Activated CD8-positive, alpha-beta memory T cell treated with anti-CD3 and anti-CD28 coated beads, Interleukin-2, amount 10 ng/mL, durations not matched to agents 7 days and 5 days (primary cell): ENCODE measurements at places on chromosomes 1 and 21.

DNA sequence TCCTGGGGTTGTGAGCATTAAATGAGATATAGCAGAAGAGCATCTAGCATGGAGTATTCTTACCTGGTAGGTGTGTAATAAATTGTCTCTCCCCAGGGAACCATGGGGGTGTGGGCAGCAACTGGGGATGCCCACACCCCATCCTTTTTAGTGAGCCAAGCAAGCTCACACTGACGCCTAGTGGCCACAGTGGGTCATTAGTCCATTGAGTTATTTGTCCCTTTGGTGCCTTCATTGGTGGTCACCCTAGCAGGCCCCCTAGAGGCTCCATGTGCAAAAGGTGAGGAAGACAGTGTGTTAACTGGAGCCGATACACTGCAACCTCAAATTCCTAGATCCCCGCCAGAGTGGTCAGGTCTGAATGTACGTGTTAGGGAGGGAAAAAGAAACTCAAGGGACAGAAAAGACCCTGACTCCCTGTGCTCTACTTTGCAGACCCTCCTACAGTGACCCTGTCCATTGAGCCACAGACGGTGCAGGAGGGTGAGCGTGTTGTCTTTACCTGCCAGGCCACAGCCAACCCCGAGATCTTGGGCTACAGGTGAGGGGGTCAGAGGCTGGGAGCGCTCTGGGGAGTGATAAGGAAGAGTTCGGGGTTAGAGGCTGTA, 93.3 kb upstream of the CD1D start:
- peak; percentile 49 for DNase-seq

DNA sequence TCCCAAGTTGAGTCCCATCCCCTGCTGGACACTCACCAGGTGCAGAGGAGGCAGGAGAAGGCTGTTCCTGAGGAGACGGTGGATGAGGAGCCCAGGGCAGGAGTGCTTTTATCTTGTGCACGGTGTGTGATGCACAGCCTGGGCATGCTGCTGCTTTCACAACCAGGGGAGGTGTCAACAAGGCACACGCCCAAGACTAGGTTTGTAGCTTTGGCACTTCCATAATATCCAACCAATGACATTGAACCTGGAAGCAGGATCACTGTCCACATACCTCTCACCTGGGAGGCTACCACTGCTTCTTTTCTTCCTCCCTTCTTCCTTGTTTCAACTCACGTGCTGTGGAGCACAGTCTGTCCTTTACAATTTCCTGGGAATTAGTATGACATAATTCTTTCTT, at the start of gene LCE3D:
Gene LCE3D (minus strand): TSS at position 84 of the 400 bp plus-strand sequence. CDS start 580 bp downstream, outside the sequence.
- no peak for DNase-seq

DNA sequence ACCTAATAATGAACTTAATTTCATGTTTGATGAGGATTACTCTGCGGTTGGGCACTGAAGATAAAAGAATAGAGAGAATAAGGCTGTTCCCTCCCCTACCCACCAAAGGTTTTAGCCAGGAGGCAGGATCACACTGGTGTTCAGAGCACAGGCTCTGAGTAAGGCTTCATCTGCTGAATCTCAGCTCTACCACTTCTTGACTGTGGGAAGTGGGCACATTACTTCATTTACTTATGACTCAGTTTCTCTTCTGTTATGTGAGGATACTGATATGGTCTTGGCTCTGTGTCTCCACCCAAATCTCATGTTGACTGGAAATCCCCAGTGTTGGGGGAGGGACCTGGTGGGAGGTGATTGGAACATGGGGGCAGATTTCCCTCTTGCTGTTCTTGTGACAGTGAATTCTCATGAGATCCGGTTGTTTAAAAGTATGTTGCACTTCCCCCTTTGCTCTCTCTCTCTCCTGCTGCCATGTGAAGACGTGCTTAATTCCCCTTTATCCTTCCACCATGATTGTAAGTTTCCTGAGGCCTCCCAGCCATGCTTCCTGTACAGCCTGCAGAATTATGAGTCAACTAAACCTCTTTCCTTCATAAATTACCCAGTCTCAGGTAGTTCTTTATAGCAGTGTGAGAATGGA, 79.7 kb downstream of the SMYD2 start:
- DNase-seq = no peak

GRCh38 chr1:56991576-56991975, 25.8 kb upstream of the C8B start:
- no peak for DNase-seq

DNA sequence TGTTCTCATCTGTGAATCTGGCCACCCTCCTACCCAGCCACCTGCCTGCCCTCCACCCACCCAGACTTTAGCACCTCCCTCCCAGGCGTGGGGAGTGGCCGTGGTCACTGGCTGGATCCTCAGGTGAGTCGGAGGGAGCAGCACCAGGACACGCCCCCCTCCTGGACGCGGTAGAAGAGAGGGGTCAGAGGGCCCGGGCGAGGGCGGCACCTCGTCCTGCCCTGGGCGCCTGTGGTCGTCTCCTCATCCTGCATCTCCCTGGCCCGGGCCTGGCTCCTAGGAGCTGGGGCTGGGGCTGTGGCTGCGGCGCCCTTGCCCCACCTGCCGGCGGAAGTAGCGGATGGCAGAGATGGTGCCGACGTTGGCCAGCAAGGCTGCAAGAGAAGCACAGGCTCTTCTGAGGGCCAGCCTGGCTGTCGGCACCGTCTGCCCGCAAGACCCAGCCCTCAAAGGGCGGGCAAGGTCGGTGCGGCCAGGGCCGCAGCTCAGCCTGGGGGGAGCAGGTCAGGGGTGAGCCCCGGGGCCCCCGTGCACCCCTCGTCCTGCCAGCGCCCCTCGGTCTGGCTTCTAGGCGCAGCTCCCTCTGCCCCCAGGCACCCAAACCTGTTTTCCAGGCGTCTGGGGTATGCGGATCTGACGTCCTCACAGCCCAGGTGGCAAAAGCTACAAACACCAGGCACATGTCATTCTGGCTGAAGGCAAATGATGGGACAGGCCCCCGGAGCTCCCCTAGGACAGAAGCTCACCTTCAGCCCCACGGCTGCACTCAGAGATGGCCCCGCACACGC, 5.8 kb downstream of the PERM1 start:
- DNase-seq = no peak

- DNase-seq = peak; percentile 39
Observed at GRCh38 chr1:31487143-31487542, 74.1 kb downstream of the SERINC2 start.

DNA sequence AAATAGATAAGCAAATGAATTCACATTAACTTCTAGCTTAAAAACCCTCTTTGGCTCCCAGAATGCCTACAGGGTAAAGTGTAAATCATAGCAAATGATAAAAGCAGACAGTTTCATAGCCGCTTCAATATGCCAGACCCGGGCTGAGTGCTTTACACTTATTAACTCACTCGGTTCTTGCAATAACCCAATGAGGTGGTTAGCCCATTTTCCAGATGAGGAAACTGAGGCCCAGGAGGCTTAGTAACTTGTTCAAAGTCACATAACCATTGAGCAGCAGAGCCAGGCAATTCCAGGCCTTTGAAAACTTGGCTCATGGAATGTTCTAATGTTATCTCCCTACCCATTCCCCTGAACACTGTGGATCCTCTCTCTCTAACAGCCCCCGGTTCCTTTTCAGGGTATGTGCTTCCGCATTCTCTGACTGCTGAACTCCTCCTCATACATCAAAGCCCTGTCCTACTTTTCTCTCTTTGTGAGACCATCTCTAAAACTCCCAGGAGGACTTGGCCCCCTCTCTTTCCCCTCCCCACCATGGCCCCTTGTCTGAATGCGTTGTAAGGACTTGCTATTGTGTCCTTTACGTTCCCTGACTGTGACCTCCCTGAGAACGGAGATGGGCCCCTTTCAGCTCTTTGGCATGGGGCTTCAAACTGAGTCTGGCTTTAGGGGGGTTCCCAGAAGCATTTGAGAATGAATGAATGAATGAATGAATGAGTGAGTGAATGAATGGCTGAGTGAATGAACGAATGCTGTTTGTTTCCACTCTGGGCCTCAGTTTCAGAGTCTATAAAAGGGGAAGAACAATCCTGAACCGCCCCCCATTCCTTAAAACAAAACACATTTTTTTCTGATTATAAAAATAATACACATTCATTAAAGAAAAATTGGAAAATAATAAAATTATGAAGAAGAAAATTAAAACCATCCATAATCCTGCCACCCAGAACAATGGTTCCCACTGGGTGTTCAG, 15.6 kb upstream of the RUNX3 start:
- no peak for DNase-seq

- DNase-seq = no peak
Observed at GRCh38 chr1:159832309-159832708, 5.6 kb downstream of the SLAMF8 start.

GRCh38 chr1:107195476-107195875, 54.6 kb downstream of the NTNG1 start:
- no peak for DNase-seq

- DNase-seq = no peak
Observed at GRCh38 chr1:47532921-47533792, 95.3 kb downstream of the FOXD2 start.

GRCh38 chr1:109394591-109395281, 3.0 kb downstream of the SORT1 start:
- DNase-seq = no peak

DNA sequence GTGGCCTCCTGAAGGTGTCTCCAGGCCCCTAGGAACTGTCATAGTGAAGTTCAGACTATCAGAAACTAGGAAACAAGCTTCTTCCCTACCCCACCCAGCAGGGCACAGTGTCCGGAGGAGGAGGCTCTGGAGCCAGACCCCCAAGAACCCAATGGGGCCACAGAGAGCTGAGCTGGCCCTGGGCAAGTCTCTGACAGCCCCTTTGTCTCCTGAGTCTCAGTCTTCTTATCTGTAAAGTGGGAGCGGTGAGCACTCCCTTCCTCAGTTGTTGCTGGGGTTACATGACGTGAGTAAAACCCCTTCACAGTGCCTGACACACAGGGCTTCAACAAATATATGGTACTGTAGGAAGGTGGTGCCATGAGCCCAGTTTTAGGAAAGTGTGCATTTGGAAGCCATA, 675.8 kb downstream of the MATN1 start:
- DNase-seq = no peak

GRCh38 chr1:116861137-116861536, 48.6 kb upstream of the PTGFRN start:
- no peak for DNase-seq

GRCh38 chr1:211092955-211093354, 41.0 kb downstream of the KCNH1 start:
- DNase-seq = no peak

GRCh38 chr1:23483321-23484252, at the start of gene ASAP3:
ASAP3 (minus strand) TSS chr1:23484179; CDS start chr1:23484133, 46 bp downstream.
- DNase-seq = peak; percentile 44

DNA sequence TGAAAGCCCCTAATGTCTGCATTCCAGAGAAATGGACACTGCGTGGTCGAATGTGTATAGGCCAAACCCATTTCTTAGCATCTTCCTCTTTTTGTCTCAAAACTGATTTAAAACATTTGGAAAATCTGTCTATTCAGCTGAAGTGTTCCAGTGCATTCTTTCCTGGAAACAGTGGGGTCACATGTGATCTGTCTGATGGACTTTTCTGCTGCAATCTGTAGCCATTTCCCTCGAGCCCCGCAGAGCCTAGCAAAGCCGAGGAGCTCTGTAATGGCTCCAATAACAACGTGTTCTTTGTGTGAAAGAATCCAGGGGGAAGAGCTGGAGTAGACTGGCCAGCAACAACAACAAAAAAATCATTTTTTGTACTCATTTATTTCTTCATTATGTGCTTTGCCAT, 329.3 kb downstream of the BARHL2 start:
- DNase-seq = no peak

- no peak for DNase-seq
Observed at GRCh38 chr21:30164796-30165195, 1.8 kb downstream of the CLDN17 start.

DNA sequence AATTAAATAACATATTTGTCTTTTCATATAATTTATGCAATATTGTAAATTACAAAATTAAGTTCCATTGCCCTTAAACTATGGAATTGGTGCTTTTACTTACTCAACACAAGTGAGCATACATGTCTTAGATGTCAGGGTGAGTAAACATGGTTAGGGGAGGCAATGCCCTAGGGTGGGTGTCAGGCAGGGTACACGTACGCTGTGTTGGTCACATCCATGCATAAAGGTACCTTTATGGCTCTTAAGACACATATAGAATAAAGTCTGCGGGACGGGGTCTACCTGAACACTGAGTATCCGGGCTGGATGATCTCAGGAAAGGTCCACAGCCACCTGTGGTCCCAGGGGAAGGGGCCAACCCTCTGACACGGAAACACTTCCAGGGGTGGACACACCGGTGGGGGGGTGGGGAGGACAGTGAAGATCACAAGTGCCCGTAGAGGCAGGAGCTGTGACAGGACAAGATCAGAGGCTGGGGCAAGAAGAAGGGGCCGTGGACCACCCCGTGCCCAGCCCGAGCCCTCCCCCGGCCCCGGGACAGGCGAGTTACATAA, 720 bp downstream of the LIN9 start:
- peak; percentile 58 for DNase-seq

DNA sequence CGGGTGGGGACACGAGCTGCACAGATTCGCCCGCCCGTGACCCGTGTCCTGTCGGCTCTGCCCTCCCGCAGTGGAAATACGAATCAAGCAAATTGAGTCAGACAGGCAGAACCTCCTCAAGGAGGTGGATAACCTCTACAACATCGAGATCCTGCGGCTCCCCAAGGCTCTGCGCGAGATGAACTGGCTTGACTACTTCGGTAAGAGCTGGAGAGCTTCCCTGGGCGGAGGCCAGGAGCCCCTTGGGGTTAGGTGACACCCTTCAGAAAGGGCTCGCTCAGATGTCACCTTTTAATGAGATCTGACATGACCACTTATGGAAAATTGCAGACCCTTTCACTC, 489 bp downstream of the CDCA8 start:
- DNase-seq = no peak

DNA sequence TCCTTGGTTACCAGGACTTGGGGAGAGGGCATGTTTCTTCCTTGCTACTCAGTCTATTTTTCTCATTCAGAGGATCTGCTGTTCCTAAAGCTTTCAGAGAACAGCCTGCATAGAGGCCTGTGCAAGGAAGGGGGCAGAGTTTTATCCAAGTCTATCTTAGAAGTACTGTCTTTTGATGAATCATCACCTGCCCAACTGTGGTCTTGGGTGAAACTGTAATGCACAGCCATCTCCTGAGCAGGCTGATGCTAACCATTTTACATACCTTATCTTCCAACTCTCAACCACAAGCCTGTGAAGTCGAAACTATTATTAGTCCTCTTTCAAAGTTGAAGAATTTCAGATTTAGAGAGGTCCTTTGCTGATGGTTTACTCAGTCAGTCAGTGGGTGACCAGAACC, 368.0 kb downstream of the HHAT start:
- peak; percentile 82 for DNase-seq

DNA sequence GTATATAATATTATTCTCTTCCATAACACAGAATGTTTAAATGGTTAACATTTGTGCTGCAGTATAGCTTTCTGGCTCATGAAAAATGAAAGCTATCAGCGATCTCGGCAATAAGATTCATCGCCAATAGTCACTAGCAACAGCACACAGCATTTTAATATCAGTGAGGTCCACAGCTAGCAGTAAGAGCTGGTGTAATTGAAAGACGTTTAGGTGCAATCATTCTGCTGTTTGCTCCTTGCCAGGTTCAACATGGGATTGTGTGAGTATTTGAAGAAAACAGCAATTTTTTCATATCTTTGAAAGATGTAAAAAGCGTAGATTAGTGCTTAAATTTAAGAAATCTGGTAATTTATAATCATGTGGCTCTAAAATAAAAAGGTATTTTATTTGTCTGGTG, 20.1 kb downstream of the PRKACB start:
- no peak for DNase-seq
